ENCODE measurements at places on chromosomes 5 and 9.

DNA sequence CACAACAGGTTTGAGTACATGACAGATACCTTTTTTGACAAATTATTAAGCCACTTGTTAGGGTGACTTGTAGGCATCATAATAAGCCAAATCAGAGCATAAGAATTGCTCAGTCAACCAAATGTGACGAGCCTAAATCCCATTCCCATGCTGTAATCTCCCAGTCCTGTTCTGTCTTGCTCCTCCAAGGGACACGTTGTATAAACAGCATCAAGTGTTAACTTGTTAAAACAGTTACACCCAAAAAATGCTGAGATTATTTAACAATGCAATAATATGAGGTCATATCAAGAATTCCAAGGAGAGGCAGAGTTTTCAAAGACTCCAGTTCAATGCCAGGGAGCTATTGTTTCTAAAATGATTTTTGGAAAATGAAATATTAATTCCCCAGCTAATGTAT lies 76.2 kb downstream of the SH3TC2 start:
- no peak for DNase-seq

DNA sequence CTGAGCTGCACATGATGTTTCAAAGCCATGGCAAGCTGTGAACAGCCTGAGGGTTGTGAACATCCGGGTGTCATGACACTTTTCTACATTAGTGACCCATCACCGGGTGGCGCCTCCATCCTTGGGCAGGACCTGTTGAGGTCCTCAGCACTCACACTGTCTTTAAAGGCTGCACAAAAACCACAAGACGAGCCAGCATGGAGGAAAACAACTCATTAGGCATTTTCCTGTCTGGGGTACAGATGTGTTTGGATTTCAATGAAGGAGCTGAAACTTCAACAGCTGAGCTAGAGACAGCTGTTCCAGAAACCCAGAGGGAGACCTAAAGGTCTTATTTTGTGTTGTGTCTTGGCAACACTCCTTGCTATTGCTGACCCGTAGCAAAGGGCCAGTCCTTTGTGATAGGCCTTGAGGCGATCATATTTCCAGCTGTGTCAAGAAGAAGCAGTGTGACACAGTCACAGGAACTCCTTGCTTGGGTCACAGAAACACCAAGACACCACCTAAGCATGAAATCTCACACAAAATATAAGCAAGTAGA lies 151.8 kb upstream of the VLDLR start:
- peak; percentile 21 for DNase-seq

- no peak for DNase-seq
Observed at GRCh38 chr9:71490810-71491209, 277.5 kb downstream of the CEMIP2 start.

DNA sequence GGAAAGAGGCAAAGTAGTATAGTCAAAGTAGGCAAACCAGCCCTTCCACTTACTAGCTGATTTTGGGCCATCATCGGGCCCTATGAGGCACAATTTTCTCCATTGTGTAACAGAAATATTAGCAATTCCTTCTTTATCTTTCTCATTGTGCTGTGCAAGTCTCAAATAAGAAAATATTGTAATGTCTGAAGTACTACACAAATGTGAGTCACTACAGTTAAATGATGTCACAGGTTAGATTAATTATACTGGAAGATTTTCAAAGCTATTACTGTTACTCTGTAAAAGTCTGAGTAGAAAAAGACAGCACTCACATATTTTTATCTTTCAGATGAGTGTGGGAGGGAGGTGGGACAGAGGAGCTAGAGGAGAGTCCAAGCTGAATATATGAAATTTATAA lies 12.4 kb upstream of the TMC1 start:
- no peak for DNase-seq

DNA sequence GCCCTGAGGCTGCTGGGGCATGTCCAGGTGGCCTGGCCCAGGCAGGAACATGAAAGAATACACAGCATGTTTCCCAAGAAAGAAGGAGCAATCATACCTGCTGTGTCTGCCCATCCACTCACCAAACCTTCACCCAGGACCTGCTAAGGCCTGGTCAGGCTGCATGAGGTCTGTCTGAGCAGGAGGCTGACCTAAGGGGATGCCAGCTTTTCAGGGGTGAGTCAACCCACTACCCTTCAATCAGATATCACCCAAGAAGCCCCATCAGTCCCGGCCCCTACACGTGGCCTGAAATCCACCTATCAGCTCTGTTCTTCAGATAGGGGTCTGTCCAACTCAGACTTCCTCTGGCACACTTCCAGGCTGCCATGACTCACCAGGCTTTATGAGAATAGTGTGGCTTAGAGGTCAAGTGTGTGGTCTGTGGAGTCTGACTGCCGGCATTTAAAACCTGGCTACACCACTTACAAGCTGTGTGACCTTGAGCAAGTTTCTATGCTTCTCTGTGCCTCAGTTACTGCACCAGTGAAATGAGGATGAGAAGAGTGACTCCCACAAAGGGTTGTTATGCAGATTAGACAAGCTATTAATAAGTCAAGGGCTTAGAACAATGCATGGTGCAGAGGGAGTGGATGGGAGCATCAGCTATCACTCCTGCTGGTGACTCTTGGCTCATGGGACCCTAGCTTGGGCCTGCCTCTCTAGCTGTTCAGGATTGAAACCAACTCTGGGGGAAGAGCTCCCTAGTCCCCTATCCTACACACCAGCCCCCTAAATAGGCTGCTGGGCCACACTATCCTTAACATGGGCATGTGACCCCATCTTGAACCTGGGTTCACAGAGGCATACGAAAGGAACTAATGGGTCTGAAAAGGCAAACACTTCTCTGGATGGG lies 130.3 kb downstream of the PAX5 start:
- DNase-seq: no peak

GRCh38 chr5:128412145-128412930 lies 125.7 kb downstream of the FBN2 start:
- DNase-seq: no peak

DNA sequence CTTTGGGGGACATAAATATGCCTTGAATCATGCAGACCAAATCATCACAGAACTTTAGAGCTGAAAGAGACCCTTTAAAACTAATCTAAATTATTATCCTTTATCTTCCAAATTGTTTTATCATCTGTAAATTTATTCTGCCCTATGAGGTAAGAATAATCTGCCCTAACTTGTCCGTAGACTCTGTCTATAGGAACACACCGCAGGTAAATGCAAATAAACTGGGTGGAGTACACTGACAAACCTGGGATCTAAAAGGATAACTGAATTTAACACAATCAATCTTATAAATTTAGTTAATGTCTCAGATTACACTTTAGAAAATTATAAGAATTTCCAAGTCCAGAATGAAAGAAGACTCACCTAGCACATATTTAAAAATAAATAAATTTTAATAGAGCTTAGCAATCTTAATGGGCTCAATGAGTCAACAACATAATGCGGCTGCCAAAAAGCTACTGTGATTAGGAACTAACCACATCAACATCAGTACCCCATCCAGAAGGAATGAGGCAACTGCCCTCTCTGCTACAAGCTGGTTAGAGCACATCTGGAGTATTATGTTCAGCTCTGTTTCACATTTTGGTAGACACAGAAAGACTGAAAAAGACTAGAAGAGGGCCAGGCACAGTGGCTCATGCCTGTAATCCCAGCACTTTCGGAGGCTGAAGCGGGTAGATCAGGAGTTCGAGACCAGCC lies 5.6 kb downstream of the MEGF9 start:
- no peak for DNase-seq

DNA sequence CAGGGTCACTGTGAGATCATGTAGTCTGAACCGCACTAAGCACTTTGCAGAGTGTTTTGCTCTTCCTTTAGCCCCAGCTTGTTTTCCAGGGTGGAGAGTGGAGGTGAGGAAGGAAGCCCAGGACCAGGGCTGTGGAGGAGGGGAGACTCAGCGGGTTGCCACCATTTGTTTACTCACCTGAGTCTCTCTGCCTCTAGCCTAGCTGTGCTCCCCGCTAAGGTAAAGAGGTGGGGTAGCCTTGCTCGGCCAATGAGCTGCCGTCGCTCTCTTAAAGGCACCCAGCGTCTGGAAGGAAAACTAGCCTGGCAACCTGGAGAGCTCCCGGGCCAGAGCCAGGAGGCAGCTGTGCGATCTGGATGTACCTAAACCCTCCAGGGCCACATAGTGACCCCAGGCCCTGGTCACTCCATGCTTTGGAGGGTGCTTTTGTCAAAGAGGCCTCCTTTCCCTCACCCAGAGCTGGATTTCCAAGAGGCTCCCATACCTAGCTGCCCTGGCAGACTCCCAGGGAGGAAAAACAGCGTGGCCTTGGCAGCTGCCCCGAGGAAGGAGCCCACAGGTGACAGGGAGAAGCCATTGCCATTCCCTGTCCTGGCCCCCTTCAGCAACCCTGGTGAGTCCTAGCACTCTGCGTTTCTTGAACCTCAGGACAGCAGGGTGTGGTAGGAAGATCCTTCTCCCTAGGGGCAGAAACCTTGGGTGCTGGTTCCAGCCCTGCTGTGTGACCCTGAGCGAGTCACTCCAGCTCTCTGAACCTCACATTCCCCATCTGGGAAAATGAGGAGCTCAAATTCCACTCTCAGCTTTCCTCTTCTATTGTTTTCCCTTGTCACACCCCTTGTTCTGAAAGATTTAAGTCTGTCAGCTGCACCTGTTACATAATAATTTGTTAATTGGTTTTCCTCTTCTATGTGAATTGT lies 42.4 kb upstream of the LARP1 start:
- DNase-seq: peak; percentile 86

GRCh38 chr5:34699155-34700077 lies 43.3 kb downstream of the RAI14 start:
- peak; percentile 55 for DNase-seq

- no peak for DNase-seq
Observed at GRCh38 chr5:170408877-170409660, 19.9 kb upstream of the KCNMB1 start.

- DNase-seq: no peak
Observed at GRCh38 chr9:83185488-83186154, 122.7 kb upstream of the RASEF start.

DNA sequence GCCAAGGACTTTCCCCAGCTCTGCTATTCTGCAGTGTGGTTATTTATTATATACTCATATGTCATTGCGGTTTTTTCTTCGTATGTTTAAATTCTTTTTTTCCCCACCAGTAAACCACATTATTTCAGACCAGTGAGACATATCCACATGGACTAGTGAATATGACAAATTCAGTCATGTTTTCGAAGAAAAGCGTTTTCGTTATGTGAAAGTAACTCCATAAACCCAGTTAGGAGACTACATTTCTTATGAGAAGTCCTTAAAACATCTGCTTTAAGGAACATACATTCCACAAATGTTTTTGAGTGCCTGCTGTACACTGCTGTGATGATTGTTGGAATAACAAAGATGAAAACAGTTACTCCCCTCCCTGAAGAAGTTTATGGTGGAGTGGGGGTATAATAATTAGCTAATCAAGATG lies 591.8 kb upstream of the CLINT1 start:
- DNase-seq: no peak

GRCh38 chr9:132018957-132019405 lies 60.7 kb downstream of the MED27 start:
- no peak for DNase-seq

DNA sequence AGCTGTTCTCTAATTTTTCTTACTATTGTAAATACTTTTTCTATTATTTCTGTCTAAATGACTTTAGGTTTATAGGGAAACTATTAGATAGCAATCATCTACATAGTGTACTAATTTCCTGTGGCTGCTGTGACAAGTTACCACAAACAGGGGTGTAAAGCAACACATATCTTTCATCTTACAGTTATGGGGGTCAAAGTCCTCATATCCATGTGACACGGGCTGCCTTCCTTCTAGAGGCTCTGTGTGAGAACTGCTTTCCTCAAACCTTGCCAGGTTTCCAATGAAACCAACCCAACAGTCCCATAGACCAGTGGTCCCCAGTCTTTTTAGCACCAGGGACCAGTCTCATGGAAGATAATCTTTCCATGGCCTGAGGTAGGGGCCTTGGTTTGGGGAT lies 189.1 kb downstream of the ROR2 start:
- DNase-seq: no peak

DNA sequence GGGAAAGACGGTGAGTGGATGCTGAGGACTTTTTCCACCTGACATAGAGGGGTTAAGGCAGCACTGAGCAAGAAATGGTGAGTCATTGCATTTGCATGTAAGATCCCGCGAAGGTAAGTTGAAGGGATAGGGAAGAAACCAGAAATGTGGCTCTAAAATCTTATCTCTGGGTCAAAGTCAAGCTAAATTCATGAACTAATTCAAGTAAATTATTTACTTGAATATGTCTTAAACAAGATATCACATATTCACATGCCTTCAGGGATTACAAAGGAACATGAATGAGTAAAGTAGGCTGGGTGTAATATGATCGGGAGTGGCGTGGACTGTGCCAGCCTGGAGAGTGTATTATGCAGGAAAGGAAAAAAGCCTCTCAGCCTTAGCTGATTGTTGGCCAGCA lies 74.4 kb upstream of the EQTN start:
- peak; percentile 42 for DNase-seq

DNA sequence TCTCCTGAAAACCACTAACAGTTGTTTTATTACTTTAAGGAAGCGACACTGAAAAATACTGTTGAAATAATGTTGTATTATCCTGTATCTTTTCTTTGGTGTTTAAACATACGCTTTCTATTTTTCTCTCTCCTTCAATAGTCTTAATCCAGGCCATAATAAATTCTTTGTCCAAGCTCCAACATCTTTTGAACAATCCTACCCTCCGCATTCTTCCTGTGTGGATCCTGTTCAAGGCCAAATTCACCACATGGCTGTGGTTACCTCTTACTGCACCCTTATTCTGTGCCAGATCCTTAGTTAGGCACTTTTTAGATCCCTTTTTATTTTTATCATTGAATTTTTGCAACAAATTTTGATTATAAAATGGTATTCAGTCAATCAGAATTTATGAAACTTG lies 1691.5 kb downstream of the MAT2B start:
- no peak for DNase-seq

- DNase-seq: no peak
Observed at GRCh38 chr5:59785676-59786333, 107.7 kb downstream of the PDE4D start.

GRCh38 chr5:180173875-180174586 lies 35.0 kb downstream of the RASGEF1C start:
- no peak for DNase-seq

- DNase-seq: no peak
Observed at GRCh38 chr5:55316837-55317236, 9.0 kb downstream of the MTREX start.

DNA sequence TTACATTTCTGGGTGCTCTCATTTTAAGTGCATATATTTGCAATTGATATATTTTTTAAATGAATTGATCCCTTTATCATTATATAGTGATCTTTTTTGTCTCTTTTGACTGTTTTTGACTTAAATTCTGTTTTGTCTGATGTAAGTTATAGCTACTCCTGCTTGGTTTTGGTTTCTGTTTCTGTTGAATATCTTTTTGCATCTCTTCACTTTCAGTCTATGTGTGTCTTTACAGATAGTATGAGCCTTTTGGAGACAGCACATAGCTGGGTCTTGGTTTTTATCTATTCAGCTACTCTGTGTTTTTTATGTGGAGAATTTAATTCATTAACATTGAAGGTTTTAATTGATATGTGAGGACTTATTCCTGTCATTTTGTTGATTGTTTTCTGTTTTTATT lies 311.3 kb downstream of the SPATA31D1 start:
- DNase-seq: no peak

- no peak for DNase-seq
Observed at GRCh38 chr9:79166005-79166404, 405.8 kb upstream of the TLE4 start.
